ENCODE measurements at places on chromosomes 4 and X. TPM values are rescaled to one million over a fixed set of nuclear protein-coding genes. Genes with fewer than 3 reads are reported as not detected.

DNA sequence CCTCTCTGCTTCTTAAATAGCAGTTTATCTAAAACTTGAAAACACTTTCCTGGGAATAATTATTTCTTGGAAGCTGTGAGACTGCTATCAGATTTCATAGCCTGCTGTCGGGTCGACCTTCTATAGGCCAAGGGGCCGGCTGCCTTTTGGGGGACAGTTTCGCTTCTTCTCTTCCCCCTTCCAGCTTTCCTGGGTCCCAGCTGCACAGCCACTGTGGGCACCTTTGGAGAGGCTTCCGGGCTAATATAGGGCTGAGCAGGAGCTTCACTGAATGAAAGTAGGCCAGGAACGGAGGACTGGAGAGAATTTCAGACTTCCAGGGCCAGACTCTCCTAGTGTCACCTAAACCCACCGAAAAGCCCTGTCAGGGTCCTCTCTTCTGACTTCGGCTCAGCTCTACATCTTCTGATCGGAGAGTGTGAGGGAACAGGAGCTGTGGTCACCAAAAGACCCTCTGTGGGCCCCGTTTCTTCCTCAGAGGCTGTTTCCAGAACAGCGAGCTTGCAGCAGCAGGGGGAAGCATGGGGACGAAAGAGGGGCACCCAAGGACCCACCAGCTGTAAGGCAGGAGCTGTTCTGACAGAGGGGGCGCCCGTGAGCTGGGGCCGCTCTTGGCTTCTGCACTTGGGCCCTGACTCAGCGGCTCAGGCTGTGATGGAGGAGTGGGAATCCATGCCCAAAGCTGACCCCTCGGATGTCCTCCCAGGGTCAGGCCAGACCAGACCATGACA lies 620.6 kb downstream of the BCOR start:
- DNase-seq = no peak

- no peak for DNase-seq
These were observed 258.4 kb downstream of the PPARGC1A start for GRCh38 chr4:23631255-23631950.

DNA sequence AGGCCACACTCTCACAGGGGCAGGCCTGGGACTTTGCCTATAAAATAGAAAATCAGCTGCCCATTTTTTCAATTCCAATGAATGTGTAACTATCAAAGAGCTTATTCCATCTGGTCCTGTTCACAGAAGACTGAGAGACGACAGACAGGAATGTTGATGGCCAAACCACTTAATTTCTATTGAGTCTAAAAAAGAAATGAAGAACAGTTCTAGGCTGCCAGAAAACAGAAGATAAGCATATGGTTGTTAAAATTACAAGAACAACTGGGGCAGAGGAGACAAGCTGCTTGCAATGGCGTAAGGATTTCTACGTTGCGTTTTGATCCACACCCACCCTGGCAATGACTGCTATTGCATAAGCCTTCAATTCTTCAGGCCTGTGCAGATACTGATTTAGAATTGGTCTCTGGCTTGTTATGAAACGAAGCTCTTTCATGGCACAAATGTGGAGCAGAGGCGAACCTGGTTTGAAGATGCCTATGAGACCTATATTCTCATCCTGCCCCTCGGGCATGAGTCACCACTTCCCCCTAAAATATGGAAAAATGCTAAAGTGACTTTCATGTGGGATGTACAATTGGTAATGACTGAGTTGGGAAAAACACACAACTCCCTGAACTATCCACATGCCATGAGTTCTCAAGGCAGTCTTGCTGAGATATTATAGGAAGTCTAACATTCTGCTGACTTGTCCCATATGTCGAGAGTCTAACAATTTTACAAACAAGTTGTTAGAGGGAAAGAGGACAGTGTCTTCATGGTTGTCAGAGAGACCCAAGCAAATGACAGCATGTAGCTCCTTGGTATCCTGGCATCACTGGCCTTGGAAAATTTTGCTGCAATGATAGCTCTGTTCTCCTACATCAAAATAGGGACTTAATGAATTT lies 37.9 kb upstream of the SORBS2 start:
- DNase-seq = no peak

Gene ANAPC10
- 21.0 TPM for polyA plus RNA-seq

Gene NDST4
- not detected for polyA plus RNA-seq

Gene TEX13B
- not detected for polyA plus RNA-seq

Data from BJ (cell line).